Spinal cord (tissue), 10 donors: ENCODE measurements at places on chromosomes 1 and 21.

- DNase-seq, result no peak
These were observed 49.6 kb downstream of the TARBP1 start for GRCh38 chr1:234429434-234429806.

- no peak for DNase-seq
These were observed 14.1 kb downstream of the CAPN8 start for GRCh38 chr1:223651291-223651991.

- DNase-seq, result no peak
These were observed 291.5 kb upstream of the VAMP3 start for GRCh38 chr1:7479571-7479970.

GRCh38 chr1:87439821-87440220 is 111.1 kb downstream of the LMO4 start:
- no peak for DNase-seq

DNA sequence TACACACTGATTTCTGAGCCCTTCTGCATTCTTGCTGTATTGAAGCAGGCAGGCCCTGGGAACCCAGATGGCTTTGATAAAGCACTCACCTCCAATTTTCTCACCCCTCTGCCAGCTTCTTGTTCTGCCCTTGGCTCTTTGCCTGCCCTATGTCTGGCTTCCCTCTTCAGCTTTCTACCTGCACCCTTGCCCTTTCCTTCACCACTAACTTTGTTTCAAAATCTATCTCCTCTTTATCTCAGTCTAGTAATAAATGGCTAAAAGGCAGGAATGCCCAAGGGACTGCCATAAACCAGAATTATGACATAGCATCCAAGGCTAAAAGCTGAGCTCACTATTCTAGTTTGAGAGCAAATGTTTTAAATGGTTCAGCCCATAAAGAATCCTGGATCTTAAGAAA is 178.7 kb downstream of the TNR start:
- no peak for DNase-seq

DNA sequence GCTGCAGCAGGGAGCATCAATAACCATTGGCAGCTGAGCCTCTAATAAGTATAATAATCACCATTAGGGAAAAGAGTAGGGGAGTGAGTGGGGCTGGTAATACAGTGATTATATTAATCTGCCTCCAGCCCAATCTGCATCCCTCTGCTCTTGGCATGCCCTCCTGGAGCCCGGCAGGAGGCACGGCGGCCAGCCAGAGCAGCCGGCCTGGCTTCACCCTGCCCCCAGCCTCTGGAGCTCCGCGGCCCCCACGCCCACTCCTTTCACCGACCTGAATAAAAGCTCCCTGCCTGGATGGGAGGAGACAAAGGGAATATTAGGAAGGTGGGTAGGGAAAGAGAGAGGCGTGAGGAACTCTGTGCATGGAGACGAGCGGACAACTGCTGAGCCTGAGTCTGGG is 28.3 kb downstream of the OPTC start:
- no peak for DNase-seq

GRCh38 chr1:72166426-72166825 is 115.9 kb downstream of the NEGR1 start:
- DNase-seq, result no peak

DNA sequence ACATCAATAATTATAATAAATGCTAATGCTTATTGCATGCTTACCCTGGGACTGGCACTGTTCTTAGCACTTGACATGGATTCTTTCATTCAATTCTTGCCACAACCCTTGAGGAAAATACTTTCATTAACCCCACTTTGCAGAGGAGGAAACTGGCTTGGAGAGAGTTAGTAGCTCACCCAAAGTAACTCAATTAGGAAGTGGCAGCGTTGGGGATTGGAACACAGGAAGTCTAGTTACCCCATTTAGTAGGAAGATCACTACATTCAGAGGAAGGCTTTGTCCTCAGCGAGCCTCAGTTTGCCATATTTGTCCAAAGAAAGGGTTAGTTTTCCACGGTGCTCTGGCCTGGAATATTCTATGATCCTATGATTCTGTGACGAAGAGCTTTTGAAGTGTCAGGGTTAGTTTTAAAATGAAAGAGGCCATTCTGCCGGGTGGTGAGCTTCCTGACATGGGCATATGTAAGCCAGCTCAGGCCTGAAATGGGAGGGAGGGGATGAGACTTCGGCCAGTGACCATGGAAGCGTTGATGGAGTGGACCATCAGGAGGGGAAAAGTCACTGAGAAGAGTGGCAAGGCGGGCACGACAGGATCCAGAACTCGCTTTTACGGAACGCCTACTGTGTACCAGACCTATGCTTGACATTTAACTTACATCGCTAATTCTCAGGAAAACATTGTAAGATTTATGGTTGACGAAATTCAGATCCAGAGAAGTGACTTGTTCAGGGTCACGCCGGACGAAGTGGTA is 28.2 kb upstream of the EPB41 start:
- no peak for DNase-seq

- DNase-seq, result no peak
These were observed 28.7 kb downstream of the COL6A2 start for GRCh38 chr21:46126309-46127238.

DNA sequence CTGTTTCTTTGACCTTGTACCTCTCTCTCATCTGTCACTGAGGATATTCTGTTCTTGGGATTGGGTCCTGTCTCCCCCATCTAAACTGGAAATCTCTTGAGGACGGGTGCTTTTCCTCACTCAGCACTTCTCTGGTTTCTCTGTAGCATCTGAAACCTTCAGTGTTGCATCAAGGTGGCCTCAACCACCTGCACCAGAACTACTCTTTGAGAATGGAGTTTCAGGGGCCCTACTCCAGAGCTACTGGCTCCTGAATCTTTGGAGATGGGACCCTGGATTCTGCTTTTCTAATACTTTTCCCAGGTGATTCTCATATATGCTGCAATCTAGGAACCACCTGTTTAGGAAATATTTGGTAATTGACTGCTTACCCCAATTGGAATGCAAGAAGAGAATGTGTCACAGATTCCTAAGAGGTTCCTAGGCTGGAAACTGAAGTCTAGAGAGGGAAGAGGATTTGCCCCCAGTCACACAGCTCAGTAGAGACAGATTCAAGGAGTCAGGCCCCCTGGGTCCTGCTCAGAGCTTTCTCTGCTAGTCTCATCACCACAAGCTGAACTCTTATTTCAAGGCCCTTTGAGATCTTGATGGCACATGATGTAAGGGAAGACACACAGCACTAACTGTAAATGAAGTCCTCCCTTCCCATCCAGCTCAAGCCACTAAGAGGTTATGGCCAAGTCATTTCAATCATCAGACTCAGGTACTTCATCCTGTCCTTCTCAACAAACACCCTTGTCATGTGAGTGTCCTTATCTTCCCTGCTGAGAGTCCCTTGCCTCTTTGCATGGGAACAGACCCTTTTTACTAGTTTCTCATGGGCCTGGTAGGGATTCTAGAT is 48.7 kb downstream of the EIF2D start:
- DNase-seq, result no peak

DNA sequence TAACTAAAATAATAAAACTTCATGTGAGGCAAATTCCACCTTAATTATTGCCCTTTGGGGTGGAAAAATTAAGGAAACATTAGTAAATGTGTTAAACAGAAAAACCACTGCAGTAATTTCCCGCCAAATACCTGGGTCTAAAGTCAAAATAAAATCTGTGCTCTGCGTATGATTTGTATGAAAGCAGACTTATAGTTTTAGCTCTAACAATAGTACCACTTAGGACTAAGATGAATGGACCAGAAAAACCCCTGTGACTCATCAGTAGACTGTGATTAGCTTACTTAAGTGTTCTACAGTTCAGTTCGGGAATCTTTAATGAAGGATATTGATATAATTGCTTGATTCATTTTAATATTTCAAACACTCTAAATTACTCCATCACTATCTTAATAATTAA is 23.3 kb upstream of the C1orf105 start:
- DNase-seq, result no peak

DNA sequence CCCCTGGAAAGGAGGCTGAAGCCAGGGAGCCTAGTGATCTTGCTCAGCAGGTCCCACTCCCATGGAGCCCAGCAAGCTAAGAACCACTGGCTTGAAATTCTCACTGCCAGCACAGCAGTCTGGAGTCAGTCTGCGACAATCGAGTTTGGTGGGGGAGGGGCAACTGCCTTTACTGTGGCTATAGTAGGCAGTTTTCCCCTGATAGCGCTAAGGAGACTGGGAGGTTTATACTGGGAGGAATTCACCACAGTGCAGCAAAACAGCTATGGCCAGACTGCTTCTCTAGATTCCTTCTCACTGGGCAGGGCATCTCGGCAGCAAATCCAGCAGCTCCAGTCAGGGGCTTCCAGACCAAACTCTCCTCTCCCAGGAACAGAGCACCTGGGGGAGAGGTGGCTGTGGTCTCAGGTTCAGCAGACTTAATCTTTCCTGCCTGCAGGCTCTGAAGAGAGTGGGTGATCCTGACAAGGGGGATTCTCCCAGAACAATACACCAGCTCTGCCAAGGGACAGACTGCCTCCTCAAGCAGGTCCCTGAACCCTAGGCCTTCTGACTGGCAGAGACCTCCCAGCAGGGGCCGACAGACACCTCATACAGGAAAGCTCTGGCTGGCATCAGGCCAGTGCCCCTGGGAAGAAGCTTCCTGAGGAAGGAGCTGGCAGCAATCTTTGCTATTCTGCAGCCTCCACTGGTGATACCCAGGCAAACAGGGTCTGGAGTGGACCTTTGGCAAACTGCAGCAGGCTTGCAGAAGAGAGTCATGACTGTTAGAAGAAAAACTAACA is 548.5 kb upstream of the NEGR1 start:
- DNase-seq, result no peak

DNA sequence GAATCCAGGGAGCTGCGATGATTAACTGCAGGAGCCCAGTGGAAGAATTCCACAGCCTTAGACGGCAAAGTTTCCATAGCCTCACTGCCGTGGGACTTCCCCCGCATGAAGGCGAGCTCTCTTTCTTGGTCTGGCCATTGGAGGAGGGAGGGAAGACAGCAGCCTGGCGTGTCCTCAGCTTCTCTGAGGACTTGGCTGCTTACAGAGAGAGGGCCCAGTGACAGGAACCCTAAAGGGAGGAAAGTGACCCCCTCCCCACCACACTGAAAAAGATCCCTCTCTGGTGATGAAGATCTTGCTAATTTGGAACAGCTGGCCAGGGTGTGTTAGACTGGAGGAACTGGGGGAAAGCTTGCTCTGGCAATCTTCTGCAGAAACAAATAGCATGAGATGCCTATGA is 41.0 kb downstream of the ATP2B4 start:
- DNase-seq, result no peak

GRCh38 chr1:207062058-207062457 is 9.0 kb downstream of the PFKFB2 start:
- no peak for DNase-seq

DNA sequence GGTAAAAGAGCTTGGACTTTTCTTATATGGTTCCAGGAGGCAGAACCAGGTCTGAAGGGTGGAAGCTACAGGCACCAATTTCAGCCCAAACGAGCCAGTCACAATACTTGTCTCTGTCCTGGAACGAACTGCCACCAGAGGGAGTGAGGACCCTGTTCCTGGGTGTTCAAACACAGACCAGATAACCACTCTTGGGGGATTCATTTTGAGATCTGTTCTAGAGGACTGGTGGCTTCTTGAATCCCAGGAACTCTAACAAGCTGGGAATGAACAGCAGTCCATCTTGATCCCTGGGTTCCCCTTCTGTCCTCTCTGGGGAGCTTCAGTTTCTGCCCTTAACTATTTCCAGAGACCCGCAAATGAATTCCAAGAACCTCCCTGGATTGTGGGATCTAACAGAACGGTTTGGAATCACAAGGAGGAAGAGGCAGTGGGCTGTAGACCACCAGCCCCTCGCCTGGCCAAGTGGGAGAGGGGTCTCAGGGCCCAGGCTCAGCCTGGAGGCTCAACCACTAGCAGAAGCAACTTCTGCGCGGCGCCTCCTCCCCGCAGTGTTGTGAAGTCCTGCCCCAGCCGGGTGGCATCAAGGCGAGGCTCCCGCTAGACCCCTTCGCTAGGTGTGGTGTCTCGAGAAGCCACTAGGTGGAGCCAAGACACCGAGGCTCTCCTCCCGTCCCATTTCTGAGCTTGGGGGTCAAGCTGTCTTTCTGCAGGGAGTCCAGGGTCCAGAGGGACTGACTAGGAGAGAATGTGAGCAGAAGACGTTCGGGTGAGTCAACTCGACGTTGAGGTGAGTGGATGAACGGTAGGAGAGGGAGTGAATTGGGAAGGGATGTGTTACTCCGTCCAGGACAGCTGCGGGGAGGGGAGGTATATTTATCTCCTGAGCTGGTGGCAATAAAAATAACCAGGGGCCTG is 12.1 kb upstream of the NES start:
- DNase-seq, result no peak

DNA sequence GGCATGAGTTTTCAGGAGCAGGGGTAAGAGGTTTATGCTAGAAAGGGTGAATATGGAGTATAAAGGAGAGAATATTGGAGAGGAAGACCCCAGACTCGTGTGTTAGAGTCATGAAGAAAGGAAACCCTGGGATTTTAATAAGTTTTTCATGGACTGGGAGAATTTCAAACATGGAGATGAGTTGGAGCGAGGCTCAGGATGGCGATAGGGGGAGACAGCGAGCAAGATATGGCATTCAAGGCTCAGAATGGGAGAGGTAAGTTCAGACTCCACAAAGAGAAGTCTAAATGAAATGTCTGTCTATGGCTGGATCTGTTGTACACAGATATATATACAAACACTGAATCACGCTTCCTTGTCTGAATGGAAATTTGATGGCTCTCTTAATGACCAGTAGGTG is 92.5 kb downstream of the LRRC40 start:
- no peak for DNase-seq

DNA sequence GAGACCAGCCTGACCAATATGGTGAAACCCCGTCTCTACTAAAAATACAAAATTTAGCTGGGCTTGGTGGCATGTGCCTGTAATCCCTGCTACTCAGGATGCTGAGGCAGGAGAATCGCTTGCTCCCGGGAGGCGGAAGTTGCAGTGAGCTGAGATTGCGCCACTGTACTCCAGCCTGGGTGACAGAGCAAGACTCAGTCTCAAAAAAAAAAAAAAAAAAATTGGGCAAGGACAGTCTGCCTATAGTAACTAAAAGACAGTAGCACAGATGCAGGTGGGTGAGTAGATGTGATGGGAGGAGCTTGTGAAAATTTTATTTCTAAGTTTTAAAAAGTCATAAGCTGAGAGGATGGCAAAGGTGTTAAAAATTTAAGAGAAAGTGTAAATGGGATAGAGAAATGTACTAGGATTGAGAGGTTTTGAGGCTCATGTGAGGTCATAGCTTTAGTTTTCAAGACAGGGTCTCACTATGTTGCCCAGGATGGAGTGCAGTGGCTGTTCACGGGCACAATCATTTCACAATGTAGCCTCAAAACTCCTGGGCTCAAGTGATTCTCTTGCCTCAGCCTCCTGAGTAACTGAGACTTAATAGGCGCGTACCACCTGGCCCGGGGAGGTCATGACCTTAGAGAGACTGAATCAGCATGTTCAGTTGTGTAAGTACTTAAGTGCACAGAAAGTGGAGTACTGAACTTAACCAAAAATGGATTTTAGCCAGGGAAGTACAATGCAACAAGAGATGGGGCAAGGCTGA is 33.7 kb downstream of the PTP4A2 start:
- no peak for DNase-seq

- DNase-seq, result no peak
These were observed 144.1 kb downstream of the TRABD2B start for GRCh38 chr1:47853059-47853458.

DNA sequence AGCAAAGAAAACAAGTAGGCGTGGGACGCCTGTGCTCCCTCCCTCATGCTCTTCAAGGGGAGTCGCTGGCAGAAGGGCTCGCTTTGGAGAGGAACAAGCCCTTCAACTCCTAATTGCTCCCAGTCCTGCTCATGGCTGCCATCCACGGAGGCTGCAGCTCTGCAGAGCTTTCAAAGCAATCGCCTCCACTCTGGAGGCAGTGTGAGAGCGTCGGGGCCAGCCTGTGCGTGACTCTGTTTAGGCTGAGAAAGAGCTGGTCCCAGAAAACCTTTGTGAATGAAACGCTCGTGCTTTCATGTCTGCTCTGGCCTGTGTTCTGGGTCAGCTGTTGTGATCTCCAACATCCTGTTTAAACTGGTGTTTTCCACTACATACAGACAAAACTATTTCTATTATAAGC is 23.9 kb upstream of the RUNX1 start:
- no peak for DNase-seq
